ENCODE measurements at places on chromosomes 1 and 21. TPM values are rescaled to one million over a fixed set of nuclear protein-coding genes. Genes with fewer than 3 reads are reported as not detected.

BLACAT1 gene
- not detected for total RNA-seq

SEC16B gene
- not detected for total RNA-seq

APH1A gene
- 122 TPM for total RNA-seq

CDKN2C gene
- total RNA-seq: 4.3 TPM

SZRD1 gene
- 115 TPM for total RNA-seq

GNAI3 gene
- total RNA-seq: 5.4 TPM

BEND5 gene
- total RNA-seq: 5.6 TPM

- H3K27ac ChIP-seq: no peak overlapping the region
- no peaks in the 10 kb centered on the region for H3K36me3 ChIP-seq
- H3K4me3 ChIP-seq: no peak overlapping the region
- no peaks in the 10 kb centered on the region for H3K27me3 ChIP-seq
- peaks cover 17% of the 10 kb centered on the region for H3K4me1 ChIP-seq
- DNase-seq: no peak
Observed at GRCh38 chr1:168394858-168395257, 114.2 kb downstream of the TBX19 start.

DNA sequence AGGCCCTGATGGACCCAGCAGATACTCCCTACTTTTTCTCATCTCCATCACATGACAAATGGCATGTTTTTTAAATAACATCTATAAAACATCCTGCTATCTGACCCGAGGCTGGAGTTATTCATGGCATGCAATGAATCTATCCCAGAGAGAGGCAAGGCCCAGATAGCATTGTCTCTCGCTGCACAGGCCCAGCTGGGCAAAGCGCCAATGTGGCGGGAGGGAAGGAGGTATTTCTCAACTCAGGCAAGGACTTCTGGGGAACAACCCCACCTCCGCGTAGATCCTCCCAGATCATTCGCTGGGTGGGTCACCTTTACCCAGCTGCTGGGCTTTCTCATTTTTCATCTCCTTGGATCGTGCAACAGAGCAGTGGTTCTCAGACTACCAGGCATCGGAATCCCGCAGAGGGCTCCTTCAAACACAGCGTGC lies 59.8 kb downstream of the ERG start:
- no peak overlapping the region for H3K4me3 ChIP-seq
- H3K4me1 ChIP-seq: no peaks in the 10 kb centered on the region
- H3K36me3 ChIP-seq: no peaks in the 10 kb centered on the region
- no peak for DNase-seq

DNA sequence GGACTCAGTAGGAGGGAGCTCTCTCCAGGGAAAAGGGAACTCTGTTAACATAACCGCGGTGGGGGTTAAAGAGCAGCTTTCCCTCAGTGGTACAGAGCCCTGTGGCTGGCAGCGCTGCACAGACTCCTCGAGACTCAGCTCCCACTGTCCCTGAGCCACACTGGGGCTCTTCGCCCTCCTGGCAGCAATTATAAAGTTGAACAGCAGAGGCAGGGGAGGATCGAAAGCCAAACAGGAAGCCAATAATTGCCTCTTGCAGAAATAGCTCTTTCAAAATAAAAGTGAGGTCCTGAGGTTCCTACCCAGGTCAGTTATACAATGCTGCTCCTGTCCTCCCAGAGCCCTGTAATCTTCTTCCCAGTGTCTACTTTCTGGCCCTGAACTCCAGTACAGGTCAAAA lies 77.0 kb downstream of the FAM78B start:
- no peak overlapping the region for H3K27ac ChIP-seq
- no peaks in the 10 kb centered on the region for H3K36me3 ChIP-seq
- peaks cover 11% of the 10 kb centered on the region for H3K4me1 ChIP-seq
- H3K27me3 ChIP-seq: no peaks in the 10 kb centered on the region
- no peak overlapping the region for H3K4me3 ChIP-seq

DNA sequence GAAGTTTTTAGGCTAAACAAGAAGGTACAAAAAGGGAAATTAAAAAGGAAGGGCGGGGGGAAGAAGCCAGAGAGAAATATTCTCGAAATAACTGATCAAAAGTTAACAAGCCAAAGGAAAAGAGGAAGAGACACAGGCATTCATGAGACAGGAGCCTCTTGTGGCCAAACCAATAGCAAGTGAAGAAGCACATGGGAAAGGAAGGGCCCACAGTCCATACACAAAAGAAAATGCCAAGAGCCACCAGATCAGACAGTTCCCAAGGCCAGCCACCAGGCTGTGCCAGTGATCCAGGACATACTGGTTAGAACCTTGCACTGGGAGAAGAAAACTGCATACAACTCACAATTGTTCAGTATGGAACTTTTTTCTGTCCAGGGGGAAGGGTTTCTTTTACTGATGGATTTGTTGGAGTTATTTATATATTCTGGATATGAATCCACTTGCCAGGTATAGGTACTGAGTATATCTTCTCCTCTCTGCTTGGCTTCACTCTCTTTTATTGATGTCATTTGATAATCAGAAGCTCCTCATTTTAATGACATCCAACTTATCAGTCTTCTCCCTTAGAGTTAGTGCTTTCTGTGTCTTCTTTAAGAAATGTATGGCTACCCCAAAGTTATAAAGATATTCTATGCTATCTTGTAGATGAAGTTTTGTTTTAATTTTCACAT lies 76.8 kb downstream of the CD46 start:
- DNase-seq: peak; percentile 56
- H3K27ac ChIP-seq: no peak overlapping the region
- H3K4me3 ChIP-seq: no peak overlapping the region
- H3K27me3 ChIP-seq: no peaks in the 10 kb centered on the region
- H3K36me3 ChIP-seq: peaks cover 2% of the 10 kb centered on the region
- H3K4me1 ChIP-seq: peaks cover 75% of the 10 kb centered on the region

GRCh38 chr1:221138516-221138915 lies 259.3 kb downstream of the HLX start:
- peaks cover 3% of the 10 kb centered on the region for H3K27me3 ChIP-seq
- no peaks in the 10 kb centered on the region for H3K36me3 ChIP-seq
- no peak for DNase-seq

- no peak overlapping the region for H3K4me3 ChIP-seq
- no peak overlapping the region for H3K27ac ChIP-seq
- H3K4me1 ChIP-seq: peaks cover 53% of the 10 kb centered on the region
Observed at GRCh38 chr21:45228171-45228641, 59.5 kb downstream of the POFUT2 start.

GRCh38 chr1:109787211-109787844 lies 23.6 kb upstream of the EPS8L3 start:
- H3K27ac ChIP-seq: no peak overlapping the region
- no peaks in the 10 kb centered on the region for H3K27me3 ChIP-seq
- no peak overlapping the region for H3K4me3 ChIP-seq
- H3K36me3 ChIP-seq: no peaks in the 10 kb centered on the region

- no peak overlapping the region for H3K4me3 ChIP-seq
- H3K4me1 ChIP-seq: peaks cover 5% of the 10 kb centered on the region
- H3K36me3 ChIP-seq: no peaks in the 10 kb centered on the region
Observed at GRCh38 chr1:162040657-162041056, 17.0 kb upstream of the OLFML2B start.

GRCh38 chr1:40710581-40711315 lies 19.2 kb downstream of the NFYC start:
- no peak overlapping the region for H3K27ac ChIP-seq
- H3K4me1 ChIP-seq: peaks cover 35% of the 10 kb centered on the region
- no peak overlapping the region for H3K4me3 ChIP-seq
- H3K36me3 ChIP-seq: peaks cover 7% of the 10 kb centered on the region

DNA sequence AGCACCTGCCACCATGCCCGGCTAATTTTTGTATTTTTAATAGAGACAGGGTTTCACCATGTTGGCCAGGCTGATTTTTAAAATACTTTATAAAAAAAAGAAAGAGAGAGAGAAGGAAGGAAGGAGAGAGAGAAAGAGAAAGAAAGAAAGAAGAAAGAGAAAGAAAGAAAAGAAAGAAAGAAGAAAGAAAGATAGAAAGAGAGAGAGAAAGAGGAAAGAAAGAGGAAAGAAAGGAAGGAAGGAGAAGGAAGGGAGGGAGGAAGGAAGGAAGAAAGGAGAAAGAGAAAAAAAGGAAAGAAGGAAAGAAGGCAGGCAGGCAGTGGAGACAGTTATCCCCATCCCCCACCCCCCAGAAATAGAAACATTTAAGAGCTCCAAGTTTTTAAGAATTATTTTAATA lies 69.9 kb downstream of the TOMM20 start:
- no peaks in the 10 kb centered on the region for H3K27me3 ChIP-seq
- peaks cover 18% of the 10 kb centered on the region for H3K4me1 ChIP-seq
- no peak overlapping the region for H3K27ac ChIP-seq
- no peak overlapping the region for H3K4me3 ChIP-seq
- H3K36me3 ChIP-seq: no peaks in the 10 kb centered on the region
- no peak for DNase-seq

GRCh38 chr1:229894532-229894931 lies 172.5 kb upstream of the GALNT2 start:
- no peak overlapping the region for H3K4me3 ChIP-seq
- H3K4me1 ChIP-seq: no peaks in the 10 kb centered on the region
- DNase-seq: no peak

GRCh38 chr21:33924766-33925100 lies 9.1 kb upstream of the ATP5PO start:
- DNase-seq: peak; percentile 24
- peaks cover 11% of the 10 kb centered on the region for H3K4me1 ChIP-seq
- H3K36me3 ChIP-seq: no peaks in the 10 kb centered on the region
- no peak overlapping the region for H3K4me3 ChIP-seq
- H3K27ac ChIP-seq: no peak overlapping the region
- H3K27me3 ChIP-seq: no peaks in the 10 kb centered on the region

DNA sequence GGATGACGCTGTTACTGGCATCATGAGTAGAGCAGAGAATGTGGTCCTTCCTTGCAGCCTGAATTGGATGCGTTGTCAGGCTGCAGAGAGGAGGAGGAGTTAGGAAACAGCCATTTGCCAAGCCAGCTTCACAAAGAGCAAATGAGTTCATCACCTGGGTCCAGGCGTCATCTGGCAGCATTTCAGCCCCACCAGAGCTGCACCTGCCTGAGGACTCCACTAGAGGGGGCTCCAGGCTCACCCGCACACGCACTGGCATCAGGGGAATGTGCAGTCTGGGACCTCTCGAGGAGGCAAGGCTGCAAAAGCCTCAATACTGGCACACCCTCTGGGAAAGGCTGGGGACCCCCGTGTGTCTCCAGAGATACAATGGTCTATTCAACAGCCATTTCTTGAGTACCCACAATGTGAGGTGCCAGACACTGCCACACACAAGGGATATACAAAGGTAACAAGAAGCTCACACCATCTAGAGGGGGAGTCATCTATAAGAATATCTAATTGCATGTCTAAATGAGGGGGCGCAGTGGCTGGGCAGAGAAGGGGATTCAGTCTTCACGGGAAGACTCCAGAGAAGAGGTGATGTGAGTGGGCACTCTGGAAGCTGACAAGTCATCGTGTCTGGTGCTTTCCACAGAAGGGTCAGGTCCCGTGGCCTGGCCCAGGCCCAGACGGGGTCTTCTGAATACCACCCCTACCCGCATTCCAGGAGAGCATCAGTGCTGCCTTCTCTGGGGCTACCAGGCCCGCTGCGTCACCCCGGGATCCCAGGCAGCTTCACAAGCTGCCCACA lies 53.5 kb upstream of the CNTN2 start:
- peaks cover 11% of the 10 kb centered on the region for H3K4me1 ChIP-seq
- H3K27me3 ChIP-seq: peaks cover 2% of the 10 kb centered on the region
- DNase-seq: peak; percentile 70
- no peaks in the 10 kb centered on the region for H3K36me3 ChIP-seq

DNA sequence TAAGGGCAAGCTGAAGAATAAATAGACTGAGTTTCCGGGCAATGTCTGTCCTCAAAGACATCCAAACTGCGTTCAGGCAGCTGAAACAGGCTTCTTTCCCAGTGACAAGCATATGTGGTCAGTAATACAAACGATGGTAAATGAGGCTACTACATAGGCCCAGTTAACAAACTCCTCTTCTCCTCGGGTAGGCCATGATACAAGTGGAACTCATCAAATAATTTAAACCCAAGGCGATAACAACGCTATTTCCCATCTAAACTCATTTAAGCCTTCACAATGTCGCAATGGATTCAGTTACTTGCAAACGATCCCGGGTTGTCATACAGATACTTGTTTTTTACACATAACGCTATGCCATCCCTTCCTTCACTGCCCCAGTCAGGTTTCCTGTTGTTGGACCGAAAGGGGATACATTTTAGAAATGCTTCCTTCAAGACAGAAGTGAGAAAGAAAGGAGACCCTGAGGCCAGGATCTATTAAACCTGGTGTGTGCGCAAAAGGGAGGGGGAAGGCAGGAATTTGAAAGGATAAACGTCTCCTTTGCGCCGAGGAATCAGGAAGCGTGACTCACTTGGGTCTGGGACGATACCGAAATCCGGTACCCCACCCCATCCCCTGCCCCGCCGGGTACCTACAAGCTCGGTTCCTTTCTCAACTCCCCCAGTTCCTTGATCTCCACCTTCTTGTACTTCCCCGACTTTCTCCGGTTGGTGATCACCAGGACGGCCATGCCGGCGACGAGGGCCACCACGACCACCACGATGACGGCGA lies 1.3 kb downstream of the TACSTD2 start:
- peaks cover 13% of the 10 kb centered on the region for H3K4me1 ChIP-seq
- DNase-seq: no peak
- H3K27ac ChIP-seq: no peak overlapping the region
- no peaks in the 10 kb centered on the region for H3K36me3 ChIP-seq

- no peak overlapping the region for H3K4me3 ChIP-seq
- no peaks in the 10 kb centered on the region for H3K27me3 ChIP-seq
- no peaks in the 10 kb centered on the region for H3K36me3 ChIP-seq
- no peak for DNase-seq
Observed at GRCh38 chr1:240308096-240308495, 216.4 kb downstream of the FMN2 start.

GRCh38 chr1:53249706-53250105 lies 11.4 kb upstream of the MAGOH start:
- DNase-seq: no peak
- peaks cover 5% of the 10 kb centered on the region for H3K36me3 ChIP-seq
- no peak overlapping the region for H3K27ac ChIP-seq

DNA sequence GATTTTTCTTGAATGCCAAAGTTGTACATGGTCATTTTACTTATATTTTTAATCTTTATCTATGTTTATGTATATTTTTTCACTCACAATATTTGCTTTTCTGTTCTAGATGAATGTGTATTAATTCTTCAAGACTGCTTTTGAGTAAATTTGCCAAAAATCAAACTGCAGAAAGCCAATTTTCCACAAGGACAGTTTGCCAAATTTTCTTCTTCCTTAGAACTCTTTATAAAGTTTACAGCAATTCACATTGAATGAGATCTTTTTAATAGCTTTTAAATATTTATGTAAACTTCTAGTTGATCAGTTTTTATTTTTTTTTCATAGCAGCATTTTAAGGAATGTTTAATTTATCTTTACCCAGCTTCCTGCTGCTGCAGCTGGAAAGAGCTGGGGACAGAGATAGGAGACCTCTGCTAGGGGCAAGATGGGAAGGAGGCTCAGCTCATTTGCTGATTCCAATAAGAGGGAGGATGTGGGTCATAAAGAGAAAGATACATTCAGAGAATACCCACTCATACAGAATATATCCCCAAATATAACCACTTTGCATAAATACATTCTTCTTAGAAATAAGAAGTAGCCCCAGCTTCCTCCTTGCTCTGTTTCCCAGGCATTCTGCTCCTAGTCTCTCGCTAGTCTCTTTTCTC lies 93.0 kb downstream of the ODF2L start:
- no peak overlapping the region for H3K27ac ChIP-seq
- H3K4me1 ChIP-seq: no peaks in the 10 kb centered on the region
- no peaks in the 10 kb centered on the region for H3K36me3 ChIP-seq
- no peak overlapping the region for H3K4me3 ChIP-seq
- no peaks in the 10 kb centered on the region for H3K27me3 ChIP-seq

GRCh38 chr1:245516284-245516759 lies 361.5 kb downstream of the KIF26B start:
- no peaks in the 10 kb centered on the region for H3K4me1 ChIP-seq
- no peak overlapping the region for H3K4me3 ChIP-seq
- no peak overlapping the region for H3K27ac ChIP-seq
- no peaks in the 10 kb centered on the region for H3K27me3 ChIP-seq
- H3K36me3 ChIP-seq: no peaks in the 10 kb centered on the region

Data from CD4-positive, alpha-beta T cell (primary cell).